ENCODE measurements at places on chromosomes 4 and X.
A peak's percentile ranks its signal among the peaks of the same experiment; 100 is the strongest.

DNA sequence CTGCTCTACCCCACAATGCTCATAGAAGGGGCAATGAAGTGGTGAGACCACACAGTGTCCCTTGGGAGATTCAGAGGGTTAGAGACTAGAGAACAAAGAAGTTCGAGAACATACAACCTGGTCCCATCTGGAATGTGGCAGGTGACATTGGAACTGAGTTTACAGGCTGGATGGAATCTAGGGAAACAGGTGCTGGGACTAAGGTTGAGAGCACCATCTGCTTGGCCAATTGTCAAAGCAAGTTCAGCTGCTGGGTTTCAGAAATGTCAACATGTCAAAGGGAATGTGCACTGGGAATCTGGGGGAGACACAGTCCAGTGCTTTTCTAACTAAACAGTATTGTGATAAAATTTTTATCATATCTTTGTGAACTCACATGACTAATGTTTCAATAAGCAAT is 15.9 kb upstream of the FAM13A start:
- DNase-seq, result no peak
- no peak overlapping the region for H3K4me3 ChIP-seq
- H3K27ac ChIP-seq, result no peak overlapping the region

DNA sequence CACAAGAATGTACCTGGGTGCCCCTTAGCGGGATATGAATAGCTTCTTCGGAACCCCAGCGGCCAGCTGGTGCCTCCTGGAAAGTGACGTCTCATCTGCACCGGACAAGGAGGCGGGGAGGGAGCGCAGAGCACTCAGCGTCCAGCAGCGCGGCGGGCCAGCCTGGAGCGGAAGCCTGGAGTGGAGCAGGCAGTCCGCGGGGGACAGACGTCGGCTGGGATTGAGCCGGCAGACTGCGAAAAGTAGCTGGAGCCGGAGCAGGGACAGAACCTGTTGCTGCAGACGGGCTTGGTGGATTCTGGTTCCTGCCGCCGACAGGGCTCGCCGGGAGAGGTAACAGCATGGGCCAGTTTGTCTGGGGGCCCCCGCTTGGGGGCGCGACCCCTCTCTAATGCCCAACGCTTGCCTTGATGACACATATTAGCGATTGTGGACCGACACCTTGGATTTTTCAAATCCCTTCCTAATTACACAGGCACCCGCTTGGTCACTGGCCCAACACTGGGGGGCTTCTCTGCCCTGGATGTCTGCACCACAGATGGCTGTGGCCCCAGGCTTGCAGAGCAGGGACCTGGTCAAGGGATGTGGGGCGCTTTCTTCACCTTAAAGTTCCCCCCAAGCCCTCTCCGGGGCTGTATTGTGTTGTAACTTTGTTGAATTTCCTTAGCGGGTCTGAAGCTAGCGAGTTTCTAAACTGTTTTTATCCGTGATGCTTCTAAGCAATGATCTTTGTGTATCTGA is at the start of gene NPFFR2:
Gene NPFFR2 (plus strand): TSS at position 133 of the 741 bp plus-strand sequence. CDS start 96,592 bp downstream, outside the sequence.
- no peaks in the 10 kb centered on the region for H3K4me1 ChIP-seq
- H3K27me3 ChIP-seq, result no peaks in the 10 kb centered on the region
- no peaks in the 10 kb centered on the region for H3K36me3 ChIP-seq
- H3K4me3 ChIP-seq, result no peak within 1 kb of the TSS

- H3K36me3 ChIP-seq, result no peaks in the 10 kb centered on the region
- H3K27me3 ChIP-seq, result no peaks in the 10 kb centered on the region
- no peak for DNase-seq
- H3K4me3 ChIP-seq, result no peak overlapping the region
- no peak overlapping the region for H3K27ac ChIP-seq
Observed at GRCh38 chr4:89447543-89447942, 139.9 kb upstream of the GPRIN3 start.

GRCh38 chr4:124499261-124499660 is 213.3 kb downstream of the ANKRD50 start:
- no peaks in the 10 kb centered on the region for H3K27me3 ChIP-seq
- H3K27ac ChIP-seq, result no peak overlapping the region
- H3K4me3 ChIP-seq, result no peak overlapping the region
- H3K36me3 ChIP-seq, result no peaks in the 10 kb centered on the region
- H3K4me1 ChIP-seq, result no peaks in the 10 kb centered on the region
- no peak for DNase-seq

DNA sequence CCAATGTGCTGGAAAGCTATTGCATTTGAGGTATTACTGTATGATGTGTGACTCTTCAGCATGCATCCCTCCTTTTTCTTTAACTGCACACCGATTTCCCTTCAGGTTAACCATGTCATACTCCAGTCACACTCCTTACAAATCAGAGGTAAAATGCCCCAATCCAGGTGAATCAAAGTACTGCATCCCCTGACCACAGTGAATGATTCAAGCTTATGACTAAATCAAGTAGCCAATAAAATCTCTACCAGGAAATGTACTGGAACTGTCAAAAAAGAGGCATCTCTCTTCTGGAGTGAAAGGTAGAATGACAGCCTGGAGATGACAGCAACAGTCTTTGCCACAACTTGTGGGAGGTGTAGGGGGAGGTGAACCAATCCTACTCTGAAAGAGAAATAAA is 10.4 kb downstream of the ADAMTS3 start:
- no peaks in the 10 kb centered on the region for H3K27me3 ChIP-seq
- DNase-seq, result no peak
- no peaks in the 10 kb centered on the region for H3K36me3 ChIP-seq

DNA sequence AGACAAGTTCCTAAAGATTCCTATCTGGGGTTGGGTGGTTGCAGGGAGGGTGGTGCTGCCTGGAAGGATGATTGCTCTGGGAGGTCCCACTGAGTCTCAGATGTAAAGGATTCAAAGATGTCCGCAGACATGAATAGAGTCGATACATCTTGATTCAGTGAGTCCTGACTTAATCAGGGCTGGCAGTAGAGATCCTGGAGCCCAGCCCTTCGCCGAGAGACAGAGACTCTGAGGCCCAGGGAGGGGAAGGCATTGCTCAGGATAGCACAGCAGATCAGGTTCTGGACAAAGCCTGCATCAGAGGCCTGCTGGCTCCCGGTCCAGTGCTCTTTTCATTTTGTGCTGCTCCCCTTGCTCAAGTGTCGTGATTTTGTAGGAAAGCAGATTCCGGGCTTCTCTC is 21.7 kb downstream of the PJA1 start:
- H3K36me3 ChIP-seq, result no peaks in the 10 kb centered on the region
- no peak overlapping the region for H3K27ac ChIP-seq
- no peak for DNase-seq

GRCh38 chr4:10582059-10582686 is 102.4 kb downstream of the CLNK start:
- no peaks in the 10 kb centered on the region for H3K36me3 ChIP-seq
- no peaks in the 10 kb centered on the region for H3K27me3 ChIP-seq
- no peaks in the 10 kb centered on the region for H3K4me1 ChIP-seq
- no peak overlapping the region for H3K4me3 ChIP-seq

GRCh38 chr4:87103691-87104187 is 116.7 kb downstream of the KLHL8 start:
- no peaks in the 10 kb centered on the region for H3K36me3 ChIP-seq
- no peaks in the 10 kb centered on the region for H3K27me3 ChIP-seq
- peak overlapping the region; percentile 24 for H3K4me3 ChIP-seq
- peaks cover 27% of the 10 kb centered on the region for H3K4me1 ChIP-seq

- H3K27ac ChIP-seq, result no peak overlapping the region
- H3K4me1 ChIP-seq, result no peaks in the 10 kb centered on the region
- no peaks in the 10 kb centered on the region for H3K36me3 ChIP-seq
- no peak for DNase-seq
Observed at GRCh38 chrX:117840645-117841044, 276.0 kb downstream of the KLHL13 start.

DNA sequence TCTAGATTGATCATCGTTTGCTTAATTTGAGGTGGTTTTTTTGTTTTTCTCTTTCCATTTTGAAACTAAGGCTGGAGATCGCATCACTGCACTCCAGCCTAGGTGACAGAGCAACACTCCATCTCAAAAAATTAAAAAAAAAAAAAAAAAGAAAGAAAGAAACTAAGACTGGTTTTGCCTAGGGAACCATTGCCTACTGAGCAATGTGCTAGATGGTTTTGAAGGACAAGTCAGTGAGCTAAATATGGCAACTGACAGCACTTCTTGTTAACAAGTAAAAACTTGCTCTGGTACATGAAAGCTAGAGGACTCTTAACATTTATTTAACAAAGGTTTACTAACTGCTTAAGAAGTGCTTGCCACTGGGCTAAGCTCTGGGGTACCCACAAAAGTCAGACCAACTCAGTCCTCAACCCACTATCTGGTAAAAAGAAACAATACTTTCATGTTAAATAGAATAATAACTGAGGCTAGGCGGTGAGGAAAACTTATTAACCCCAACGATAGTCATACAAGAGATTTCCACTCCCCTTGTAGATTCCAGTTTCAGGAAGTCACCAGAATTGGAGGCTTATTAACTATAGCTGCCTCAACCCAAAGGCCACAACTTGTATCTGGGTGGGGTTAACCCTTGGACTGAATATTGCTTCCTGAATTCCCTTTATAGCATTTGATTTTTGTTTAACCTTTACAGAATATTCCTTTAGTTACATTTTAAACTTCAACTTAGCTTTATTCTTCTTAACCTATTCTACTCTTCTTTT is 111.6 kb downstream of the FRYL start:
- peaks cover 10% of the 10 kb centered on the region for H3K4me1 ChIP-seq
- H3K36me3 ChIP-seq, result no peaks in the 10 kb centered on the region
- H3K27ac ChIP-seq, result no peak overlapping the region
- H3K27me3 ChIP-seq, result no peaks in the 10 kb centered on the region
- no peak for DNase-seq
- H3K4me3 ChIP-seq, result no peak overlapping the region

GRCh38 chrX:13101441-13102139 is 57.2 kb upstream of the FAM9C start:
- H3K36me3 ChIP-seq, result no peaks in the 10 kb centered on the region
- peak; percentile 26 for DNase-seq
- no peak overlapping the region for H3K27ac ChIP-seq
- H3K4me3 ChIP-seq, result no peak overlapping the region
- H3K4me1 ChIP-seq, result peaks cover 41% of the 10 kb centered on the region

DNA sequence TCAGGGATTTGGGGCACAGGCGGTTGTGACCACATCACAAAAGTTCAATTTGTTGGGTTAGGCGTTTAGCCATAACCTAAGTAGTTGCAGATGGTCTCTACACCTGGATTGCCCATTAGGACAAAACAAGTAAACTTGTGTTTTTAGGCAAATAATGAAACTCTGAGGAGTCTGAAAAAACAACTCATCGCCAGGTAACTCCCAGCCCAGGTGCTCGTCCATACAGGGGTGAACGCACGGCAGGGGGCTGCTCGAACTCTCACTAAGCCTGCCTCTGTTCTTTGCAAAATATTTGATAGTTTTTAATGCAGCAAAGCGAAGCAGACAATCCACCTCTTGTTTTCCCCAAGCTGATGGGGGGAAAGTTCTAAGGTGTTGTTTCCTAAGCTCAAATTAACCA is 559 bp upstream of the RHOH start:
- H3K27me3 ChIP-seq, result no peaks in the 10 kb centered on the region
- peak overlapping the region; percentile 93 for H3K4me3 ChIP-seq
- peak overlapping the region; percentile 96 for H3K27ac ChIP-seq
- no peak for DNase-seq
- H3K4me1 ChIP-seq, result peaks cover 43% of the 10 kb centered on the region

GRCh38 chrX:15173411-15173810 is 96.5 kb downstream of the ASB9 start:
- H3K27ac ChIP-seq, result no peak overlapping the region
- no peaks in the 10 kb centered on the region for H3K36me3 ChIP-seq
- DNase-seq, result no peak
- no peak overlapping the region for H3K4me3 ChIP-seq
- H3K27me3 ChIP-seq, result no peaks in the 10 kb centered on the region

DNA sequence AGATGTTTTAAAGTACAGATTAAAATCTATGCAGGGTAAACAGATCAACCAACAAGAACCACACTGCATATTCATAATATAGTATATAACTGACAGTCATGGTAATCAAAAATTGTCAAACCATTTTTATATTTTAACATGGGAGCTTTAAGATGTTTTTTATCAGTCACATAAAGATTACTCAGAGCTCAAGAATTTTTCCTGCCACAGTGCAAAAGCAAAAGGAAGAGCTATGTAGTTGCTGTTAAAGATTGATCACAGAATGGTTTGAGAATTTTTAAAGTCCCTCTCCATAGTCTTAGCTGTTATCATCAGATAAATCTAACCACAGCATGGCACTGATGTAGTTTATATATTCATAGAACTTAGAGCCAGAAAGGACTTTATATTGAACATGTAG is 8.5 kb downstream of the RAB9B start:
- no peaks in the 10 kb centered on the region for H3K4me1 ChIP-seq
- H3K27ac ChIP-seq, result no peak overlapping the region
- no peaks in the 10 kb centered on the region for H3K27me3 ChIP-seq
- H3K36me3 ChIP-seq, result no peaks in the 10 kb centered on the region
- no peak for DNase-seq

All from CD8-positive, alpha-beta memory T cell (primary cell).